Temporal lobe (tissue), 4 donors: ENCODE measurements at places on chromosomes 12 and 14. TPM values are rescaled to one million over a fixed set of nuclear protein-coding genes. Genes with fewer than 3 reads are reported as not detected.

Gene SERPINA5
- total RNA-seq: not detected

Gene USP44
- 3.4 TPM for total RNA-seq

Gene LTBP2
- total RNA-seq: 1.5 TPM

Gene LRFN5
- 56.8 TPM for total RNA-seq

Gene HOXC12
- not detected for total RNA-seq

Gene KRT3
- total RNA-seq: not detected

Gene DIO2
- total RNA-seq: 27.0 TPM
